ENCODE measurements at places on chromosomes 6 and 20.
A peak's percentile ranks its signal among the peaks of the same experiment; 100 is the strongest.

DNA sequence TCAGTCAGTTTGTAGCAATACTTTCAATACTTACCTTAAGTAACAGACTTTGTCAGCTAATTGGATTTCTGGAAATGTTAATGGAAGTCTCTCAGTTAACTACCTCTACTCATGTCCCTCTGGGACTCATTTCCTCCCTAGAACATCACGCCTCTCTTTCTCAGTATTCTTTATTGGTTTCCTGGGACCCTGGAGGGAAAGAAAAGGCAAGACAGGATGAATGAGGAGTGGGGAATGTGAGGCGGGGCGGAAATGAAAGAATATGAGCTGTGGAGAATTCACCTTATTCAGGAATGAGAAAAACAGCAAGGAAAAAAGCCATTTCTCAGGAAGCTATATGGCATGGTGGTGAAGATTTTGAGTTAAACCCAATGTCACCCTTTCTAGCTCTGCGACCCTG is 62.7 kb downstream of the ANKS1A start:
- no peak for DNase-seq

DNA sequence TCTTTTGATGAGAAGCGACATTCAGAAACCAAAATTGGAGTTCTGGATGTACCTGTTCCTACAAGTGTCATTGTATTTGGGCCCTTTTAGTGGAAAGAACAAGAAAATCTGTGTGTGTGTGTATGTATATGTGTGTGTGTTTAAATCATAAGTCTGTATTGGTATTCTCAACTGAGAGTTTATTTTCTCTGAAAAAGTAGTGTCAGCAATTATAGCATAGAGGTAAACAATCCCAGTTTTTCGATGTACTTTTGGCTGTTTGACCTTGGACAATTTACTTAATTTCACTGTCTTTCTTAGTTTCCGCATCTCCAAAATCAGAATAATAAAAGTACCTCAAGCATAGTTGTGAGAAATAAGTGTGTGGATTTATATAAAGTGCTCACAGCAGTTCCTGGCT is 57.2 kb downstream of the EYA4 start:
- DNase-seq: no peak

GRCh38 chr6:35797837-35798526 is 859 bp upstream of the CLPS start:
- no peak for DNase-seq

DNA sequence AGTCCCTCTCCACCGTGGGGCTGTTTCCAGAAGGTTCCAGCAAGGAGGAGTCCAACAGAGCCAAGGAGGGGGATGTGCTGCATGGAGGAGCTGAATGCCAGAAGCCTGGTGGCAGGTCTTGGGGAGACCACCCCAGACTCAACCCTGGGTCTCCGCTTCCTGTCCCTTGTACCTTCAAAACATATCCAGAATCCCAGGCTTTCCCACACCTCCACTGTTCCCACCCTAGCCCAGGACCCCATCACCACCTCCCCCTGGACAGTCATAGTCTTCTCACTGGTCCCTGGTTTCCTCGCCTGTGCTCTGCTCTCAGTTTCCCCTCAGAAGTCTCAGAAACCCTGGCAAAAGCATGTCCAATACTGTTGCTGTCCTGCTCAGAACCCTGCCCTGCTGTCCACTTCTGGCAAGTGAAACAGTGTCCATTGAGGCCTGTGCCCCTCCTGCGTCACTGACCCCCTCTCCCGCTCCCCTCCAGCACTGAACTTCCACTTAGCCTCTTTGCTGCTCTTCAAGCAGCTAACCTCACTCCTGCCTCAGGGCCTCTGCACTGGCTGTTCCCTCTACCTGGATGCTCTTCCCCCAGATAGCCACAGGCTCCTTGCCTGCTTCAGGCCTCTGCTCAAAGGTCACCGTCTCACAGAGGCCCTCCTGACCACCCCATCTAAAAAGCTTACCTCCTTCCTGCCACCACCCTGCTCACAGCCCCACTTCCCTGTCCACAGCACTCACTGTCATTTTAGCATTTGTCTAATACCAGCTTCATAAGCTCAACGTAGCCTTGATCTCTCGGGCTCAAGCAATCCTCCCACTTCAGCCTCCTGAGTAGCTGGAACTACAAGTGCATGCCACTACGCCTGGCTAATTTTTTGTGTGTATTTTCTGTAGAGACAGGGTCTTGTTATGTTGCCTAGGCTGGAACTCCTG is 169.2 kb downstream of the GRM4 start:
- peak; percentile 25 for DNase-seq

DNA sequence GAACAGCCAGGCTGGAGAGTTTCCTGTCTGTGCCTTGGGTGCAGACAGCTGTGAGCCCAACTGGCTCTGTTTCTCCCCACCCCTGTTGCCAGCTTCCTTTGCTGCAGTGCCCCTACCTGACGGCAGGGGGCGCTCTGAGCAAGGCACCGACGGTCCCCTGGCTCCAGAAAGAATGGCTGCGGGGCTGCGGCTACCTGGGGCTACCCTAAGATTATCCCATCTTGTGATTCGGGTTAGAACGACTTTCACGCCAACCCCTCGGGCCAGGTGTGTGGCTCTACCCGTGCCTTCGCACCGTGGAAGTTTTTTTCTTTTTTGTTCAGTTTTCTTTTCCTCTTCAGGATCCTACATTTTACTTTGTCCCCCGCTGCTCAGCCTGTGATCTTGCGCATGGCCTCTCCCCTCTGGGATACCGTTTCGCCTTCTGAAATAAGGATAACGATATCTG is 33.4 kb upstream of the AAR2 start:
- no peak for DNase-seq

DNA sequence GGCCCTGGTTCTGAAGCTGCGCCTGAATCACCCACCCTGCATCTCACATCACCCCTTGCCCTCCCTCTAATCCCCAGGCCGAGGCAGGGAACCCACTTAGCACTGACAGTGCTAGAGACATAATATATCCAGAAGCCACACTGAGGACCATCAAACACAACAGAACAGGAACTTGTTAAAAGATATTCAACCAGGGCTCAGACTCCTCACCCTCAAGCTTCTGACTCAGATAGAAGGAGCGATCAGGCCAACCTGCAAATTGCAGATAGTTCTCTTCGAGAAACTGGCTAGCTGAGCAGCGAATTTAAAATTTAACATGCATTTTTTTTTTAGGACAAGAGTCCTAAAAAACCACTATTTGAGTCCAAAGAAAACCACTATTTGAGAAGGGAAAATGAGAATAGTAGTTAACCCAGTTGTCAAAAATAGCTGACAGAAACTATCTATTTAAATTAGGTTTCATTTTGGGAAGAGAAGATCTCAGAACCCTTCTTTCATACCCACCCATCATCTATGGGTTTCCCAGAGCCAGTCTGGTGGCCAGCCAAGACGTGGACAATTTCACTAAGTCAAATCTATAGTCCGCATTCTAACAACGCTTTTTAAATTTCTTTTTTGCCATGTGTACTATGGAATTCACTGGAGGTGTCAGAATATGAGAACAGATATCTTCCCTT is 95.6 kb downstream of the OPRM1 start:
- DNase-seq: no peak

DNA sequence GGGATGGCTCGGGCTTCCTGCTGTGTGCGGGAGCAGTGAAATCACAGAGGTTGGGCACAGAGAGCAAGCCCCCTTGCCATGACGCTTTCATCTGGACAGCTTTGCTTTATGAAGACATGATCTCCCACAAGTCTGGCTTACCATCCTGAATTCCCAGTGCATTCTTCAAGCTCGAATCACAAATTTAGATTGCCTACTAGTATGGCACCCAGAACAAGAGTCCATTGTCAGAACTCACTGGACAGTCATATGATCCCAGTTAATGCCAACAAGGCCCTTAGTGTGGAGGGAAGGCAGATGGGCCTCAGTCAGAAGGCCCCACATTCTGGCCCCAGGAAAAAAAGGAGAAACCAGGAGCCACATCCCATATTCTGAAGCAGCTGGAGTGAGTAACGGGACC is 147.3 kb upstream of the FOXQ1 start:
- DNase-seq: no peak

GRCh38 chr20:63003546-63003945 is 3.2 kb downstream of the BHLHE23 start:
- DNase-seq: no peak

GRCh38 chr20:1474325-1474724 is 7.7 kb upstream of the NSFL1C start:
- DNase-seq: no peak

GRCh38 chr6:44504301-44504791 is 116.8 kb downstream of the CDC5L start:
- no peak for DNase-seq

DNA sequence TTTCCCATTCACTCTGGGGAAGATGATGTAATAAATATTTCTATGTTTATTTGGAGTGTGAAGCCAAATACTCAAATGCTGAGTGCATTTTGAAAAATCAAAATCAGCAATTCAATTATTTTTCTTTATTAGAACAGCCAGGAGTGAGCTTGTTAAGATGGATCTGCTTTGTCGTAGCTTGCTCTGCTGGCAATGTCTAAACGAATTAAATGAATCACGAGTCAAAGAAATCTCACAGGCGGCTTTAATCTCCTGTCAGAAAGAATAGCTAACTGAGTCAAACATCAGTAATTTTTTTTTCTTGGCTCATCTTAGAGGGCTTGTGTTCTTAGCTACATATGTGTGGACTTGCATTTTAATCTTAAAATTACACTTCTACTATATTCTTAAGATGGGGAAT is 100.2 kb upstream of the HMGN3 start:
- DNase-seq: no peak

DNA sequence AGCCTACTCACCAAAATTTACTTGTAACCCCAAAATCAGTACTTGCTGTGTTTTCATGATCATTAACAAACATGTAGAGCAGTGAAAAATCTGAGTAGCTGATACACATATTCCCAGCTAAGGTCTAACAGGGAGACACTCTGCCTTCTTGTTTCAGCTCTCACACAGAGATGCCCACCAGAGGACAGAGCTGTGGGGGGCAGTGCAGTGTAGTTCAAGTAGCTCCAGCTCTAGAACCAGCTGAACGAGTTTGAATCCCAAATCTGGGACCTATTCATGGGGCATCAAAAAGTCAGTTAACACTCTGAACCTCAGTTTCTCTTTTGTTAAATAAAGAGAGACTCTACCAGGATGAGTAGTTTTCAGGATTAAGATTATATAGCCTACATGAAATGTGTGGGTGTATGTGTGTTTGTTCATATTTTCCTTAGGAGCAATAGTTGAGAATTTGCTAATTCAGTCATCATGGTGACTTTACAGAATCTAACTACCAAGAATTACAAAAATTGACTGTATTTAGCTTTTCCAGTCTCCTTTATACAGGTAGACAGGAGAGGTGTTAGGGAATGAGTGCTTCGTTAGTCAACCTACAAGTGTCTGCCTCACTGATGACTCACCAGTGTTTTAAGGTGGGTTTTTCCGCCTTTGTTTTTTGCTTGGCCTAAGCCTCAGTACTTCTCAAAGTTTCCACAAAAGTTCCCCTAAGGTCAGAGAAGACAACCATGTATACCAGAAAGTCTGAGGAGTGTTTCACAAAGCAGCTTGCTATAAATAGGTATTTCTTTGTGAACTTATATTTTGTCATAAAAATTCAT is 164.0 kb upstream of the RUNX2 start:
- DNase-seq: no peak

Data from chondrocyte (in vitro differentiated cells).